Femur (tissue), 1 donor: ENCODE measurements at places on chromosomes 12 and 14.

DNA sequence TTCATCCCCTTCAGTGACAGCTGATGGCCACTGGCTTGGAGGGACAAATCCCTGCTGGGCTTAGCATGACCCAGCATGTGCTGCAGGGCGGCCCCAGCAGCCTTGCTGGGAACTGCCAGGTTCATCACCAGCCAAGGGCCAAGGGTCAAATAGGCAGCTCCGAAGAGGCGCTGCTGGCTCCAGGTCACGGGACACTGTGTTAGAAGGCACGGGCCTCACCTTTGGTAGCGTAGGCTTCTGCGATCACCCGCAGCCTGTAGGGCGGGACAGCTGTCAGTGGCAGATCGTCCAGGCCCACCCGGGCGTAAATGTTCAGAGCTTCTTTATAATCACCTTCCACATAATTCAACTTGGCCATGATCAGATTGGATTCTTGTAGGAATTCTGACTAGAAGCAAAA is 35.7 kb downstream of the TTC7B start:
- DNase-seq: no peak

- no peak for DNase-seq
Observed at GRCh38 chr12:110171636-110172035, 47.5 kb downstream of the IFT81 start.

DNA sequence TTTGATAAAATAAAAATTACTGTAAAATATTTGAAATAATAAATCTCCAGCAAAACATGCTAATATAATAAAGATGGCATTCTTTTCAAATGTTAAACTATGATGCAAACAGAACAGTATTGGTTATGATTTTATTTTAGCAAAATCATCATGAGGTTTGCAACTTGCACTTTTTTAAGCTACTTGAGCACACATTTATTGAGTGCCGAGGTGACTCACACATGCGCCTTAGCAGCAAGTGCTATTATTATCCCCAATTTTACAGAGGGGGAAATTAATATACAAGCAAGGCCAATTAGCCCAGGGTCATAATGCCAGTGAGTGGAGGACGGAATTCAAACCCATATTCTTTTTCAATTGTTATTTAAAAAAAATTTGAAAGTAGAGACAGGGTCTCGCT is 7.3 kb downstream of the DYRK4 start:
- DNase-seq: no peak

GRCh38 chr14:34041220-34041619 is 90.3 kb upstream of the EGLN3 start:
- no peak for DNase-seq

GRCh38 chr14:99473458-99473857 is 7.2 kb downstream of the SETD3 start:
- DNase-seq: no peak

DNA sequence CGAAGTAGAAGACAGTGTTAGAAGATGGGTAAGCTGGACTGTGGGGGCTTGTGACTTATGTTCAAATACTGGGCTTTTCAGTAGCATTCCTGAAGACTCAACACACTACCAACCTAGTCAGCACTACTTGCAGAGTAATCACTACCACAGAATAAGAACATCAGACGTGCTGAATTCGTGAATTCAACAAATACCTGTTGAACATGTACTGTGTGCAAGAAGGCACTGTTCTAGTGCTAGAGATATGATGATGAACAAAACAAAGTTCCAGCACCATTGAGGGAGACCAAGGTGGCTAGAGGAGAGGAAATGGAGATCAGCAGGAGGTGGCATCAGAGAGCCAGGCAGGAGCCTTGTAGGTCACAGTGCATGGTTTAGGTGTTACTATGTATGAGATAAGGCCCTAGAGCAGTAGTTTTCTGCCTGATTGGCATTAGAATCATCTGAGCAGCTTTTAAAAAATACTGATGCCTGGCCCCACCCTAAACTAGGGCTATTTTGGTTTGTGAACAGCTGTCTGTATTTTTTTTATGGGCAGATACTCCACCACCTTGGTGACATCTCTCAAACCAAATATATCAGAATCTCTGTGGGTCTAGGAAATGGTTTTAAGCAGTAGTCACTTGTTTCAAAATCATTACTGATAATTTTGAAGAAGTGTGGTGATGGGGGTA is 26.8 kb downstream of the FERMT2 start:
- DNase-seq: no peak

DNA sequence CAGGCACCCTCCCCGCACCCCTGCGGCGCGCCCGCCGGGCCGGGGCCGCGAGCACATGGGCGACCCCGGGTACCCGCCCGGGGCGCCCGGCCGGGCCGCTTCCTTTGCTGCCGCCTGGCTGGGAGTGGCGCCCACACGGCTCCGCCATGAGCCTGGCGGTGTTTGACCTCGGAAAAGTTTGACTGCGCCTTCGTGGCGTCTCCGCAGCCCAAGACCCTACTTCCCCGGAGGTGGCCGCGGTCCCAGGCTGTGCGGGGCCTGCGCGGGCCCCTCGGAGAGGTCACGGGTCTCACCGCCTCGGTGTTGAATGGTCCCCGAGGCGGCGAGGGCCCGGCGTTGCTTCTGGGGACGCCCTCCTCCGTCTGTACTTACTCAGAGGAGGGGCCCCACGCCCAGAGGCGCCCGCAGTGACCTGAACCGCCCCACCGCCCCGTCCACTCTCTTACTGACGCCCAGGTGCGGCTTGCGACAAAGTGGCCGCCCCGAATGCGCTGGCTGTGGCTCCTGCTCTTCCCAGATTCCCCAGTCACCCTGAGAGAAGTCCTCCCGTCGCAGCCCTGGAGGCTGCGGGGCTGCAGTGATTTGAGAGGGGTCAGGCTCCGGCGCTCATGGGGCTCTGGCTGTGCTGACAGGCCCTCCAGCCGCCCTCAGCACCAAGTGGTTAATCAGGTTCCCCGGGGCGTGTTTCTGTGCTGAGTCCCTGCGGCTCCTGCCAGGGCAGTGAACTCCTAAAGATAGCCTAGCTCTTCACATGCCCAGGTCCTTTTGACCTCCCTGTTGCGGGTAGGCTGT is 5.8 kb downstream of the KMT5A start:
- DNase-seq: peak; percentile 41
